ENCODE measurements at places on chromosomes 7 and 10.

GRCh38 chr10:63446716-63447440 is 18.9 kb downstream of the JMJD1C start:
- no peak overlapping the region for H3K4me3 ChIP-seq
- no peaks in the 10 kb centered on the region for H3K36me3 ChIP-seq
- no peaks in the 10 kb centered on the region for H3K27me3 ChIP-seq
- no peaks in the 10 kb centered on the region for H3K4me1 ChIP-seq
- no peak for DNase-seq

DNA sequence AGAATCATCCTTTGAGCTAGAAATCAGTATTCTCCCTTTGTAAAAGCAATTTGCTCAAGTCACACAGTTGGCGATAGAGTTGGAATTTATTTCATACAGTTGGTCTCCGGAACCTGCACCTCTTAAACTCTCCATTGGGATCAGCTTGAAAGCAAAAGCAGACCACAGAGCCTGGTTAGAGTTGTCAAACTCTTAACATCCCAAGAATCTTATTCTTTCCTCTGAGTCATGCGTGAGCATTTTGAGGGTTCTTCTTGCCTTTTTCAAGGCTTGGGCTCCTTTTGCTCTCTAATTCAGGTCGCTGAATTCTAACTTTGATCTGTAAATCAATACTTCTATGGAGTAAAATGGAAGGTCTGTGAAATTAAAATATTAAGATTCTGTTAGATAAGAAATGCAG is 19.6 kb upstream of the SCIN start:
- no peaks in the 10 kb centered on the region for H3K27me3 ChIP-seq
- no peak overlapping the region for H3K27ac ChIP-seq
- no peaks in the 10 kb centered on the region for H3K36me3 ChIP-seq

DNA sequence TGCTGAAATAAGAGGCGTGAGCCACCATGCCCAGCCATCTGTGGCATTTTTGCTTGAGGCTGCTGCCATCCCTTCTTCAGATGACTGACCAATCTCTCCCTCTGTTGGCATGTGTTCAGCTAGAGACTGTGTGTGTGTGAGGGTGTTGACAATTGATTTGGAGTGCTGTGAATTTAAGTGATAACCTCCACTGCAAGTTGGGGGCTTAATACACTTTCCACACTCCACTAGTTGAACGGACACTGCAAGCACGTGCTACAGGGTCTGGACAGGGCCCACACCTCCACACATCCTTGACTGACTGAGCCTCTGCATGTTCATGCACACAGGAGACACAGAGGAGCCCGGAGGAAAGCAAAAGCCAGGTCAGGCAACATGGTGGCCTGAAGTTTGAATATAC is 51.3 kb downstream of the BRAF start:
- no peaks in the 10 kb centered on the region for H3K27me3 ChIP-seq
- no peaks in the 10 kb centered on the region for H3K36me3 ChIP-seq
- no peaks in the 10 kb centered on the region for H3K4me1 ChIP-seq

GRCh38 chr10:127979045-127979444 is 72.1 kb downstream of the PTPRE start:
- H3K27ac ChIP-seq, result no peak overlapping the region
- no peaks in the 10 kb centered on the region for H3K27me3 ChIP-seq
- peaks cover 24% of the 10 kb centered on the region for H3K4me1 ChIP-seq
- H3K4me3 ChIP-seq, result no peak overlapping the region
- DNase-seq, result peak; percentile 54

All from vagina (tissue), 2 donors.